Karpas-422 (cell line): ENCODE measurements at places on chromosomes 11 and 22. TPM values are rescaled to one million over a fixed set of nuclear protein-coding genes. Genes with fewer than 3 reads are reported as not detected.

DNA sequence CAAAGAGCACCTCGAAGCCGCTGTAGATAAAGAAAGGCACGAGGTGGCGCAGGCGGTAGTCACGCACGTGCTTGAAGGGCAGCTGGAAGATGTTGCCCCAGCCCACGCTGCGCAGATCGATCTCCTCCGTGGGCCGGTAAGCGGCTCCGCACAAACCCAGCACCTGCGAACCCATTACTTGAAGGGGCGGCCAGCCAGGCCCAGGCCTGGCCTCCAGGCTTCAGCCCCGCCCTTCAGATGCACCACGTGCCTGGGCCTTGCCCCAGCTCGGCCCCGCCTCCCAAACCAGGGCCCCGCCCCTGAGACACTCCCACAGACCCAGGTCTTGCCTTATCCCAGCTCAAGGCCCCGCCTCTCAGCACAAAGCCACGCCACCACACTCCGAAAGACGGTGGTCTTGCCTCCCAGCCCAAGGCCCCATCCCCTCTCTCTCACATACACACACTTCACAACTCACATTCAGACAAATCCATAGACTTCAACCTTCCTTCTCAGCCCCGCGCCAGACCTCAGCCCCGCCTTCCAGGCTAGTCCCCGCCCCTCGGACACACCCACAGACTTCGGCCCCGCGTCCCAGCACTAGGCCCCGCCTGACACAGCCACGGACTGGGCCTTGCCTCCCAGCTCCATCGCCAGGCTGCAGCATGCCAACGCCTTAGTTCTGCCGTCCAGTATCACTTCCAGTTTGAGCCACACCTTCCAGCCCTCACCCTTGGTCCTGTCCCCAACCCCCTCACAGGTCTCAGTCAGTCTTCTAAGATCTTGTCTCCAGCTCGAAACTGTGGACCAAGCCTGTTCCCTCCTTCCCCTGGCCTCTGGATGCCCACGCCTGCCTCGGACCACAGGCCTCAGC is 7.0 kb downstream of the UNC93B1 start:
- H3K36me3 ChIP-seq = peaks cover 6% of the 10 kb centered on the region
- DNase-seq = peak; percentile 91
- H3K4me1 ChIP-seq = peaks cover 2% of the 10 kb centered on the region
- H3K27ac ChIP-seq = no peak overlapping the region
- no peak overlapping the region for H3K4me3 ChIP-seq

DNA sequence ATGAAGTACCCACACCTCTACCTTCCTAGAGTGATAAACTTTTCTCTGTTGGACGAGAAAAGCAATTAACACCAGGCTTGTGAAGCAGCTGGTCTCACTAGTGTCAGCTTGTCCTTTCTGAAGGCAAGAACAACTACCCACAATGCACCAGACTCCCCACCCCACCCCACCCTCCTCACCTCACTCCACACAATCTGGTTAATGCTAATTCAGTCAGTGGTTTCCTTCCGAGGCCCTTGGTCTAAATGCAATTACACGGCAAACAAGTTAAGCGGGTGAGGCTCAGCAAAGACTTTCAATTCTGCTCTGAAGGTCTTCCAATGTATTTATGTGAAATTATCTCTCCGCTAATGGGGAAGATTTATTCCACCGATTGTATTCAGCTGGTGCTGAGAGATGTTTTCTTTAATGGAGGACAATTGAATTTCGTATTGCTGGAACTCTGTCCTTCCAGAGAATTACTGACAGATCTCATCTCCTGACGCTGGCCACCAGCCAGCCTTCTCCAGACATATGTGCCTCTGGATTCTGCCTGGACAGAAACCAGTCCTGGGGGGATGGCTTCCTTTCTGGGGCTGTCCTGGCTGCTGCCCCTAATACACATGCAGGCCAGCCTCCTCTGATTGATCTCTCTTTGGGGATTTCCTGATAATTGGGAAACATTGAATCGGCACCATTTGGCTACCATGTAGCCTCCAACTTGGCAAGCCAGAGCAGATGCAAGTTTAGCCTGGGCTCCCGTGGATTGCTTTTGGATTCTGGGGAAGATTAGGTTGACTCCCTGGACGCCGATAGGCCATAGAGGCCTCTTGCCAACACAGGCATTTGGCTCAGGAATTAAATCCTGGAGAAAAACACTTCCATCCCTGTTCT is 165.8 kb upstream of the NARS2 start:
- DNase-seq = no peak
- no peak overlapping the region for H3K4me3 ChIP-seq
- no peak overlapping the region for H3K27ac ChIP-seq
- H3K4me1 ChIP-seq = no peaks in the 10 kb centered on the region
- no peaks in the 10 kb centered on the region for H3K36me3 ChIP-seq

DNA sequence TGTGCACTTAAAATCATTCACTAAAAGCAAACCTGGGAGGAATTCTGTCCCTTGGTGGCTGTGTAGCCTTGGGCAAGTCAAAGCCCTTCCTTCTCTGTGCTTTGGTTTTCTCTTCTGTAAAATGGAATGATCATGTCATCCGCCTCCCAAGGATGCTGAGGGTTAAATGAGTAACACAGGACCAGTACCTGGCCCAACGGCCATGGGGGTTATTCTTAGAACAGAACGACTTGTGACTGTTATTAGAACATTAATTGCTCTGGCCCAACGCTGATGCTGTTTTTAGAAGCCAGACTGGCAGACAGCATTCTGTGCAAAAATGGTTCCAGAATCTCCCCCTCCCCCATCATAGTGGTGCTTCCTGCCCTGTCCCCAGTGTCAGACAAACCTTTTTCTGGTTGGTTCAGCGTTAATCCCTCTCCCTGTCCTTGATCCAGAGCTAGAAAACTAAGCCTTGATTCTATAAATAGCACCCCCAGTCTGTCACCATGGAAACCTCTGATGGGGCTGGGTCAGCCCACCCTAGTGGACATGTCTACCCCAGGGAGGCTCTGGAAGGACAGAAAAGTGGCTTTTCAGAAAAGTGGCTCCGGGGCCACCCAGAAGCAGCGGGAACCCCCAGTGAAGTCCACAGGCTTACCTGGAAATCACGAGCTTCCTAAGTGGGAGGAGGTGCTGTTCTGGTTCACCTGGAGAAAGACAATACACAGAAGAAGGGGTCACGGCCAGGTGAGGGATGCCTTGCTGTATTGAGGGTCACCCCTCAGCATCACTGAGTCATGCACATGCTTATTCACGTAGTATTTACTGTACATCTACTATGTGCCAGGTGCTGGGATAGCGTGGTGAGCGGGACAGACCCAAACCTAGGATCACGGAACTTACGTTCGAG is 15.5 kb upstream of the TFIP11 start:
- no peak overlapping the region for H3K4me3 ChIP-seq
- H3K36me3 ChIP-seq = peaks cover 37% of the 10 kb centered on the region
- no peaks in the 10 kb centered on the region for H3K27me3 ChIP-seq
- peak overlapping the region; percentile 32; the same call in 1 of the 2 replicates for H3K27ac ChIP-seq
- DNase-seq = no peak
- H3K4me1 ChIP-seq = peaks cover 12% of the 10 kb centered on the region

DNA sequence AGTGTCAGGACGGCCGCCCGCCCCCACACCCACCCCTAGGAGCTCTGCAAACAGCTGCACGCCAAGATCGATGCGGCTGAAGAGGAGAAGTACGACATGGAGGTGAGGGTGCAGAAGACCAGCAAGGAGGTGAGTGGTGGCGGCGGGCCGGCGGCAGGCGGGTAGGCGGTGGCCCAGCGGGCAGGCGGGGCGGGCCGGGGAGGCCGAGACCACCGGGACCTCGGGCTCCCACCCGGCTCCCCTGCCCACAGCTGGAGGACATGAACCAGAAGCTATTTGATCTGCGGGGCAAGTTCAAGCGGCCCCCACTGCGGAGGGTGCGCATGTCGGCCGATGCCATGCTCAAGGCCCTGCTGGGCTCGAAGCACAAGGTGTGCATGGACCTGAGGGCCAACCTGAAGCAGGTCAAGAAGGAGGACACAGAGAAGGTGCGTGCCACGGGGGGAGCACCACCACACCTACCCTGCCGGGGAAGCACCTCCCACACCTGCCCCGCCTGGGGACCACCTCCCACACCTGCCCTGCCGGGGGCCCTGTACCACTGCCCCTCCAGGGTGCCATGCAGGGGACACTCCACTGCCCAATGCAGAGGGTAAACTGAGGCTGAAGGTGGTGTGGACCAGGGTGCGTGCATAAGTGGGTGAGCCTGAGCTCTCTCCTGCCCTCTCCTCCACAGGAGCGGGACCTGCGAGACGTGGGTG is 2.1 kb downstream of the TNNI2 start:
- DNase-seq = no peak
- peaks cover 31% of the 10 kb centered on the region for H3K4me1 ChIP-seq
- H3K4me3 ChIP-seq = no peak overlapping the region
- H3K36me3 ChIP-seq = no peaks in the 10 kb centered on the region
- H3K27ac ChIP-seq = no peak overlapping the region
- no peaks in the 10 kb centered on the region; the same call in 1 of the 2 replicates for H3K27me3 ChIP-seq

DNA sequence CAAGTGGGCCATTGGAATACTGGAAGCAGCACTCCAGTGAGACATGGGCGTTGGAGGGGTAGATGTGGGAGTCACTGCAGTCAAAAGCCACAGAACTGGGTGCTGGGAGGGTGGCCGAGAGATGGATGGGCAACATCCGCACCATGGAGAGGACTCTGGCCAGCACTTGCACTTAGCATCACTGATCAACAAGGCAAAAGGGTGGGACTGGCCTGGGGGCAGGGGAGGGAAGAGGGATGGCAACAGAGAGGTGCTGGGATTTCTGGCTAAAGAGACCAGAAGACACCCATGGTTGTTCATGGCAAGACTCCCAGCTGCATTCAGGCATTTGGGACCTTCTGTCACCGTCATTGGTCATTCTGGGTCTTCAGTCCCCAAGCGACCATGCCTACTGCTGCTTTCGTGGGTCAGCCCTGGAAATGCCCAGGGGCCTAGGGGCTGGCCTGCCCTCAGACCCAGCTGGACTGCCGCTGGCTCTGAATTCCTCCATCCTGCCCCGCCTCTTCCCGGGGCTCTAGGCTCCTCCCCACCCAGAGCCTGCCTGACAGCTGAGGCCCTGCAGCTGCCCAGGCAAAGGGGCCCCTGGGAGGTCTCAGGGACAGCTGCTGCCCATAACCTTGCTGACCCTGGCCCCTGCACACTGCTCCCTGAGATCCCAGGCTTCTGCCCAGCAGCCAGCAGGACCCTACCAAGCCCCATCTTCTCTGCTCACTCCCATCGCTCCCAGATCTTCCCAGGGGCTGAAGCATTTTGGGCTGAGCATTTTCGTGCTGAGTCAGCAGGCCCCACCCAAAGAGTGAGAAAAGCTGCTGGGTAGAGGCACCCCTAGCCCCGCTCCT is 13.0 kb upstream of the CDC42EP2 start:
- peaks cover 3% of the 10 kb centered on the region for H3K36me3 ChIP-seq
- H3K27me3 ChIP-seq = no peaks in the 10 kb centered on the region
- DNase-seq = no peak
- no peaks in the 10 kb centered on the region for H3K4me1 ChIP-seq

- no peaks in the 10 kb centered on the region for H3K27me3 ChIP-seq
- no peaks in the 10 kb centered on the region for H3K4me1 ChIP-seq
Observed at GRCh38 chr11:79971255-79971654, 530.4 kb upstream of the TENM4 start.

DNA sequence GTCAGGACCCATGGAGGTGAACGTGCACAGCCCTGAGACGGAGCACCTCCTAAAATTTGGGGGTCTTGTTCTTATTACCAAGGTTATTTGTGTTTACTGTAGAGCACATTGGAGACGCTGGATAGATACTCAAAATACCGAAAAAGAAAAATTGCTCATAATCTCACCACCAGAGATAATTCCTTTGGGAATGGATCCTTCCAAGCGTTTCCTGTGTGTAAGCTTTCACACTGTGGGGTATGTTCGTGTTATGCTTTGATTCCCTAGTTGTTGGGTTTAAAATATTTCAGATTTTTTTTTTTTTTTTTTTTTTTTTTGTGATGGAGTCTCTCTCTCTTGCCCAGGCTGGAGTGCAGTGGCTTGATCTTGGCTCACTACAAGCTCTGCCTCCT is 14.1 kb upstream of the MRGPRD start:
- no peaks in the 10 kb centered on the region for H3K36me3 ChIP-seq
- no peaks in the 10 kb centered on the region for H3K27me3 ChIP-seq
- H3K27ac ChIP-seq = no peak overlapping the region
- no peaks in the 10 kb centered on the region for H3K4me1 ChIP-seq
- no peak overlapping the region for H3K4me3 ChIP-seq
- no peak for DNase-seq

DNA sequence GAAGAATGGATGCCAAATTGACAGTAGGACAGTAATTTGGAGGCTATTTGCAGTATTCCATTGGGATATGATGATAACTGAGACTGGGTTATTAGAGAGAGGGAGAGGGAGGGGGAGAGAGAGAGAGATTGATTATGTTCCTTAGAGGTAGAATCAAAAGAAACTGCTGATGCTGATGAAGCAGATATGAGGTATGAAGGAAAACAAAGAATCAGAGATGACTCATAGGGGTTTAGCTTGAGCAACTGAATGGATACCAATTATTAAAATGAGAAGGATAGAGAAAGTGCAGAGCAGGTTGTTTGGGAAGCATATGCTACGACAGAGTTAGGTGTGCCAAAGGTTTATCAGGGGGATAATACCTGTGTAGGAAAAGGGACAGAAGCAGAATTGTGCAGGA is 12.8 kb upstream of the NUCB2 start:
- H3K27me3 ChIP-seq = no peaks in the 10 kb centered on the region
- DNase-seq = no peak
- no peak overlapping the region for H3K4me3 ChIP-seq
- H3K36me3 ChIP-seq = no peaks in the 10 kb centered on the region
- no peak overlapping the region for H3K27ac ChIP-seq
- H3K4me1 ChIP-seq = no peaks in the 10 kb centered on the region

DNA sequence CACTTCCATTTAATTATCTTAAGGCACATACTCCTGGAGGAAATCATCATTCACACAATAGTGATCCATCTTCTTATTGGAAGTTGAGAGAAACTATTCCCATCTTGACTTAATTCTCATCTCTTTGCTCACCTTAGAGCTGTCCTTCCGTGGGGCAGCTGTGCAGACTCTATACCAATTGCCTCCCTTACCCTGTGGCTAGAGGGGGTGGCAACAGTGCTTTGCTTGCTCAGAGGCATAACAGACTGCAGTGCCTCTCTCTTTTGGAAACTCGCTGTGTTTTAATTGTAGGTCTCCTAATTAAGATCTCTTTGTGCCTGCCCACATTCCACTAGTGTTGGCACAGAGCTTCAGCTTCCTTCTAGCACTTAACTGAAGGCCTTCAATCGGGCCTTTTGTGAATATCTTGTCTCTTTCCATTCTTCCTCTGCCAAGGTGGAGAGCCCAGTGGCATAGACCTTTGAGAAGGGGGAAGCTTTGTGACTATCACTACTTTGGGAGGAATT is 5.5 kb downstream of the KMT2A start:
- peaks cover 22% of the 10 kb centered on the region; the same call in 1 of the 2 replicates for H3K36me3 ChIP-seq
- no peak overlapping the region for H3K27ac ChIP-seq
- H3K4me3 ChIP-seq = no peak overlapping the region

SLC22A9 gene
- total RNA-seq = not detected in 2 replicates

PVALB gene
- not detected in 2 replicates for total RNA-seq

KRTAP5-9 gene
- not detected in 2 replicates for total RNA-seq

RIC3 gene
- total RNA-seq = not detected in 2 replicates
